ENCODE measurements at places on chromosomes 5 and 9. TPM values are rescaled to one million over a fixed set of nuclear protein-coding genes. Genes with fewer than 3 reads are reported as not detected.

DNA sequence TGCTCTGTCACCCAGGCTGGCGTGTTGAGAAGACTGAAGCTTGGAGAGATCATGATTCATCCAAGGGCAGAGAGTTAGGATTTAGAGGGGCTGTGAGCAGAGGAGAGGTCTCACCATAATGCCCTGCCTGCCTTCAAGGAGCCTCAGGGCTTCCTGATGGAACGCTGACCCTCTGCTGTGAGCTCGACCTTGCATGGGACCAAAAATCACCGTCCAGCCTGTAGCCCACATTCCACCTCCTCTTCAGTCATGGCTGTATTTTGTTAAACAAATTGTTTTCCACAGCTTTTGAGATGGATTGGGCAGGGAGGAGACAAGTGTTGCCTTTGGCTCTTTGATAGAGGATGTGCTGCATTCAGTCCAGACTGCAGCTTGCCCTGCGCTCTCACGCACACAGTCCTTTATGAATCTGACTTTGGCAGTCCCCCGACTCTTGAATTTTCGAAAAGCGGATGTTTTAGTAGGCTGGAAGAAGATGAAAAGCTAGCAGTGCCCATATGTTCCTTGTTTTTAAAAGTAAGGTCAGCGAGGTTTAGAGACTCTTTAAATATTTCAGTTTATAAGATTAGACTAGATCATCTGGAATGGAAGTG lies 79.5 kb downstream of the MVB12B start:
- no peak overlapping the region for H3K4me3 ChIP-seq
- H3K27ac ChIP-seq, result no peak overlapping the region
- 0 out of 2 replicates have a peak, but pooled peaks cover 5% of the 10 kb centered on the region for H3K27me3 ChIP-seq
- H3K4me1 ChIP-seq, result peaks cover 2% of the 10 kb centered on the region

GRCh38 chr5:53777864-53778618 lies 217.6 kb downstream of the NDUFS4 start:
- no peaks in the 10 kb centered on the region for H3K27me3 ChIP-seq
- H3K4me1 ChIP-seq, result peaks cover 18% of the 10 kb centered on the region
- no peaks in the 10 kb centered on the region for H3K36me3 ChIP-seq
- no peak for DNase-seq

- no peaks in the 10 kb centered on the region for H3K36me3 ChIP-seq
- peaks cover 11% of the 10 kb centered on the region for H3K4me1 ChIP-seq
Measured at GRCh38 chr9:121067640-121068039, 7.1 kb upstream of the CNTRL start.

LTC4S gene
- 2.0 TPM for total RNA-seq

PKD2L2 gene
- not detected for total RNA-seq

- no peaks in the 10 kb centered on the region for H3K36me3 ChIP-seq
- H3K4me1 ChIP-seq, result no peaks in the 10 kb centered on the region
- H3K27me3 ChIP-seq, result peaks cover 30% of the 10 kb centered on the region
- no peak for DNase-seq
- H3K4me3 ChIP-seq, result peak overlapping the region; percentile 70
Measured at GRCh38 chr5:115179394-115180164, 9.9 kb upstream of the TRIM36 start.

ACTBL2 gene
- not detected for total RNA-seq

- H3K27me3 ChIP-seq, result peaks cover 6% of the 10 kb centered on the region
- no peak for DNase-seq
- no peaks in the 10 kb centered on the region for H3K4me1 ChIP-seq
- H3K4me3 ChIP-seq, result no peak overlapping the region
- H3K36me3 ChIP-seq, result no peaks in the 10 kb centered on the region
- H3K27ac ChIP-seq, result no peak overlapping the region
Measured at GRCh38 chr9:137055385-137056364, 1.8 kb upstream of the ENTPD2 start.

AK8 gene
- not detected for total RNA-seq

DNA sequence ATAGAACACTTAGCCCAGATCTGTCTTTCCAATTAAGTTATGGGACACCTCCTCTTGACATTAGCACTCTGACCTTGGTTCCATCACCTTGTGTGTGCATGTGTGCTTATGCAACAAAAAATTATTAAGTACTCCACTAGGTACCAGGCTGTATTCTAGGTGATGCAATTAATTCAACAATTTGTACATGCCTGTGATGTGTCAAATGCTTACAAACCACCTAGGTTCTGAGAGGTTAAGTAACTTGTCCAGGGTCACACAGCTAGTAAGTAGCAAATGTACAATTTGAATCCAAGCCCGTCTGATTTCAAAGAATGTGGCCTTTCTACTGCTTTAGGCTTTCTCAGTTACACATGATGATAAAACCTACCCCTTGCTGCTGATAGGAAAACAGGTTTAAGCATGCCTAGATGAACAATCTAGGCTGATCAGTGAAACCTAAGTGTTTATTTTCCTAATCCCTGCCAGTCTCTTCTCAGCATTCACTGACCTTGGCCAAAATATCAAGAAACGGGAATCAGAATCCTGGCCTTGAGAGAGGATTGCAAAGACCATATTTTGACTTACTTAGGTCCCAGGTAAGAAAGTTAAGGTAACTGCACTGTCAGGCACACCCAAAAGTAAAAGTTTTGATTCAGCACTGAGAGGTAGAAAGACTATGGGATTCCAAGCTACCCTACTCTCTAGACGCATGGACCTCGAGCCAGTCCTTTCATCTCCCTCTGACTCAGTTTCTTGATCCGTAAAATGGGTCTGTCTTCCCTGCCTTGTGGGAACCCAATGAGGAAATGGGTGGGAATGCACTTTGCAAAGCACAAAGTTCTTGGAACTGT lies 1.0 kb downstream of the TBC1D2 start:
- no peak for DNase-seq
- no peak overlapping the region for H3K27ac ChIP-seq
- H3K4me3 ChIP-seq, result peak overlapping the region; percentile 75
- no peaks in the 10 kb centered on the region for H3K36me3 ChIP-seq

- no peaks in the 10 kb centered on the region for H3K36me3 ChIP-seq
- no peak for DNase-seq
- peaks cover 3% of the 10 kb centered on the region for H3K4me1 ChIP-seq
- H3K27ac ChIP-seq, result no peak overlapping the region
Measured at GRCh38 chr5:32190095-32190494, 16.0 kb upstream of the GOLPH3 start.

DNA sequence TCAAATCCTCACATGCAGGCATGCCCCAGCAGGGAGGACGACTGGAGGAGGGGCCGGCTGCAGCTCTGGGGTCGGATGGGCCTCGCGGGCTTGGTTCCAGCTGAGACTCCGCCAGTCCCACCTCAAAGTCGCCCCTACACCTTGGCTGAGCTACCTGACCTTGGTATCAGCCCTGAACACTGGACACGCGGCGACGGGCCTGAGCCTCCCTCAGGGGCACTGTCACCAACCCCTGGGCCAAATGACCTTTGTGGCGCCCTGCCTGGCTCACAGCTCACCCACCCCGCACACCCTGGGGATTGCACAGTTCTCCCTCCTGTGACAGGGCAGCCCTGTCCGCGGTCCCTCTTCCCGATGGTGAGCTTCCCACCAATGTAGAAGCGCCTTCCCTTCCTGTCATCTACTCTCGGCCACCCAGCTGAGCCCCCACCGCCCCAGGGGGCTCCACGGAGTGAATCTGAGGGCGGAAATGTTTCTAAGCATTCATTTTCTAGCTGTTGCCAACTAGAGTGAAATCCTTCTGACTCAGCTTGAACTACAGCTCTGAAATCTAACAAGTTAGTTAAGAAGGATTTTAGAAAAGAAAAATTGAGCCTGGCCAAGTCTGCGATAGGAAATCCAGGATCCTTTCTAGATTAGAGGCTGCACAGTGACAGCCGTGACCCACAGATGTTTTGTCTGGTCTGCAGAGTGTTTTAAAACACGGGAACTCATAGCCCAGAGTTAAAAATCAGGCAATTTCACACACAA lies 138.9 kb upstream of the PHYKPL start:
- no peaks in the 10 kb centered on the region for H3K4me1 ChIP-seq
- H3K36me3 ChIP-seq, result no peaks in the 10 kb centered on the region
- DNase-seq, result no peak

GRCh38 chr5:107502676-107503060 lies 168.1 kb downstream of the EFNA5 start:
- no peaks in the 10 kb centered on the region for H3K27me3 ChIP-seq
- H3K27ac ChIP-seq, result no peak overlapping the region
- no peaks in the 10 kb centered on the region for H3K36me3 ChIP-seq

DNA sequence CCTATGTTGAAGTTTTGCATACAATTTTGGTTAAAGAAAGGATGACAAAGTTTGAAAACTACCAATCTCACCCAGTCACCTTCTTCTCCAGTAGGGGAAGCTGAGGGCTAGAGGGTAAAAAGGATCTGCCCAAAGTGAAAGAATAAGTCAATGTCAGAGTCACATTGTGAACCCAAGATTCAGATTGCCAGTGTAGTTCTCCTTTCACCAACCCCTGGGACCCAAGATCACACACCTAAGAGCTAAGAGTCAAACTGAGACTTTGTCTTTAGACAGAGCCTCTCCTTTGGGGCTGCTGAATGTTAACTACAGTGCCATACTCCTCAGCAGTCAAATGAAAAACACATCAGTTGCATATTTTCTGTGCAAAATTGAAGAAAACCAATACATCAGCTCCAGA lies 210.6 kb downstream of the ATP10B start:
- DNase-seq, result no peak
- no peaks in the 10 kb centered on the region for H3K4me1 ChIP-seq
- H3K4me3 ChIP-seq, result no peak overlapping the region
- no peak overlapping the region for H3K27ac ChIP-seq

- H3K4me1 ChIP-seq, result no peaks in the 10 kb centered on the region
- no peak for DNase-seq
- no peak overlapping the region for H3K4me3 ChIP-seq
- no peaks in the 10 kb centered on the region for H3K36me3 ChIP-seq
- H3K27ac ChIP-seq, result no peak overlapping the region
- no peaks in the 10 kb centered on the region for H3K27me3 ChIP-seq
Measured at GRCh38 chr9:93205045-93205768, 21.3 kb downstream of the WNK2 start.

All from GM12878 (cell line).